ENCODE measurements at places on chromosomes 5 and 9.

- no peak for DNase-seq
These were observed 75.0 kb upstream of the PITX1 start for GRCh38 chr5:135108992-135109391.

DNA sequence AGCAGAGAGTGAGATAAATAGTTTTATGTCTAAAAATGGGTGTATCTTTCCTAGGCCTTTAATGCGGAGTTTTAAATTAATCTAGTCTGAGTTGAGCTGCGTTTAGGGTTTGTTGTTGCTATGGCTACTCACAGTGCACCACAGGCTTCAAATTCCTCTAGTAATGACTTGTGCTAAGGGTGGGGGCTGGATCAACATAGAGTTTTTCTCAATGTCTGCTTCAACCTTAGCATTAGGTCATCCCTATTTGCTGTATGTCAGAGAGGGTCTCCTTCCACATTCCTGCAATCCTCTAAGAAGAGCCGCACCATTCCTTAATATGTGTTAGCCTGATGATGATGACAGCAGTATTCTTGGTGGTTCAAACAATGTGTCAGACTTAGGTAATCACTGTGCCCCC, 465.6 kb upstream of the KIF2A start:
- DNase-seq: no peak

DNA sequence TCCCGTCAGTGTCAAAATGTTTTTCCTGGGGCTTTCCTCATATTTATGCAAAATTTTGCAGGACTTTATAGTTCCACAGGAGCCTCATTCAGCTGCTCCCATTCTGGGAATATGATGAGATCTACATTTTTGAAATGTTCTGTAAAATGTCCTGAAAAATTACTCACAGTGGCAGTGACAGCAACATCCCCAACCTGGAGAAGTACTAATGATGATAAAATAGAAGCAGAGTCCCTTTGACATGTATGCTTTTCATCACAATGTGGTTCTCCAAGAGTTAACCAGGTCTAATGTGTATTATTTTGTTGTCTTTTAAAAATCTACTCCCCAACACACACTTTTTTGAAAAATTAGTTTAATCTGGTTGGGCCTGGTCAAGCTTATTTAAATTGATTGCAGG, 36.1 kb downstream of the RORB start:
- no peak for DNase-seq

DNA sequence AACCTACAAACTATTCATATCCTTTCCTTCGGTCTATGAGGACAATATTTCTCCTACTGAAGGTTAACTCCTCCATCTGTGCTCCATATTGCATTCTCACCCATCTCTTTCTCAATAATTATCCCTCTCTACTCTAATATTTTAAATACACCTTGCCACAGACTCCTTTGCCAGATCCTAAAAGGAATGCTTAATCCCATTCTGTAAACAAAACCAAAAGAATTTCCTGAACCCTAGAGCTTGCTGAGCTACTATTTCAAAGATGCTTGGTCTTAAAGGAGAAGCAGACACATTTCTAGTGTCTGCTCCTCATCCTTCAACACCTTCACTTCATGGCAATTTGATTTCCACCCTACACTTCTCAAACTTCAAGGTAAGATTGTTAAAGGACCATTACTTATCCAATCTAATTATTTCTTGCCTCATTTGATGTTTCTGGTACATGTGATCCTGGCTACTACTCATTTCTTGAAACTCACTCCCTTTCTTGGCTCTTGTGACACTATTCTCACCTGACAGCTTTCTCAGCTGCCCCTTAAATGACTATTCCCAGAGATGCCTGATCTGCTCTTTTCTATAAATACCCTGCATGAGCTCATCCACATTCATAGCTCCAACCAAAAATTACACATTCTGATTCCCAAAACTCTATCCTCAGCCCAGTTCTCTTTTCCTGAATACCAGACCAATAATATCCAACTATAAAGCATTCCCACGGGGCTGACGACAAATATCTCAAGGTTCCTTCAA, 20.2 kb downstream of the HOMER1 start:
- no peak for DNase-seq

DNA sequence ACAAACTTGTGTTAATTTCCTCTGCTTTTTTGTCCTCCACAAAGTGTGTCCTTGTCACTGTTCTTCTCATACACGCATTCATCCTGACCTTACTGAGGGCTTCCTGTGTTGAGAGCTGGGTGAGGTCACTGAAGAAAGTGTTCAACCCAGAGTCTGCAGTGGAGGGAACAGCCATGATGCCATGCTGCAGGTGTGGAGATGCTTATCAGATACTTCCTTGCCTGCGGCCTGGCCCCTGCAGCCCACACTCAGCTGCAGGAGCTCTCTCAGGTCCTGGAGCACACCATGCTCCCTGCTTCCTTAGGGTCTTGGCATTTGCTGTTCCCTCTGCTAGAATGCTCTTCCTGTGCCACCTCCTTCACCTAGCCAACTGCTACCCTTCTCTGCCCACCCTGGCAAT, 108.1 kb upstream of the SPRY4 start:
- DNase-seq: peak; percentile 49

GRCh38 chr5:157186309-157187045, 5.8 kb downstream of the ITK start:
- DNase-seq: peak; percentile 52
